ENCODE measurements at places on chromosomes 1 and 21. TPM values are rescaled to one million over a fixed set of nuclear protein-coding genes. Genes with fewer than 3 reads are reported as not detected.

The MYOCOS gene
- total RNA-seq: not detected

DNA sequence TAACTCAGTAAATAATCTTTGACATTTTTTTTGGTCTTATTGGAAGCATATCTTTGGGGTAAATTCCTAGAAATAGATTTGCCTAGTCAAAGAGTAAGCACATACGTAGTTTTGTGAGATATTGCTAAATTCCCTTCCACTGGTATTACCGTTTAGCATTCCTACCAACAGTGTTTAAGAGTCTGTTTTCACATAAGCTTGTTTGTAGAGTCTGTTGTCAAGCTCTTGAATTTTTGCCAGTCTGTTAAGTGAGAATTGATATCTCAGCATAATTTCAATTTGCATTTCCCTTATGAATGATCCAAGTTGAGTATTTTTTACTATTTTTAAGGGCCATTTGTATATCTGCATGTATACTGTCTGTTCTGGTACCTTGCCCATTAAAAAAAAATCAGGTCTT is 37.0 kb upstream of the MPC2 start:
- no peak for DNase-seq

DNA sequence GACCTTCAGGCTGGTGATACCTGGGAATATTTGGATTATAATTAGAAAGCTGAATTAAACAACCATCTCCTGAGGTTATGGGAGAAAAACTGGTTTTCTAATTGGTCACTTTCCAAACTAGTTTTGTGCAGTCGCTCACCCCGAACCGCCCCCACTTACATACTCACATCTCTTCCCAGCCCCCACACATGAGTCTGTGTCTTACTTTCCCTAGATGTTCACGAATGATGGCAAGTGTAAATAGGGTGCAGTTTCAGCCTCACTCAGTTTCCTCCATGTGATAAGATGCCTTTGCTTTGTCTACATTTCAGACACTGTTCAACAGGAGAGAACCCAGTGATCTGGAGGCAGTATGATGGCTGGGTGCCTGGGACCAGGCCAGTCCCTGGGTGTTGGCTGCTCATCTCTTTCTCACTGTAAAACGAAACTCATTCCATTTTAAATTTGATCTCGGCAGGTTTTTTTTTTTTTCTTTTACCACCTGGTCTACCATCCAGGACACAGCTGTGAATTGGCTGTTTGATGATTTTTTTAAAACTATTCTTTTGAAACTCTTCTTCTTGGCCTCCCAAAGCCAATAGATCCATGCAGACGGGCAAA is 164.3 kb upstream of the RAB4A start:
- DNase-seq: no peak

DNA sequence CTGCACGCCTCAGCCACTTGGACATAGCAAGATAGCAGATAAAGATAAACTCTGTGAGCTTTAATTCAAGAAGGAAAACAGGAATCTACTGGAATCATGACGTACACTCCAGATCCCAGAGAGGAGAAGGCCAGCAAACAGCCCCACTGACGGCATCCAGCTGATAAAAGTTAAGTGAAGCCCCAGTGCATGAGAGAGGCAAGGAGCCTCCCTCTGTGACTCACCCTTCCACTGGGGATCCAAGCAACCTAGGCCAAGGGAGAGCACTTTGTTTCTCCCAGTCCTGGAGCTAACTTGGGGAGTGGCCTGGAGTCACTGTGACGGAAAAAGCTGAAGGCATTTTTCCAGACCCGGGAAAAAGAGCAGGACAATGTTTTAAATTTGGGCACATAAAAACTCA is 270.0 kb downstream of the AKT3 start:
- DNase-seq: peak; percentile 23

The UBL4B gene
- not detected for total RNA-seq

The BTBD19 gene
- 4.2 TPM for total RNA-seq

DNA sequence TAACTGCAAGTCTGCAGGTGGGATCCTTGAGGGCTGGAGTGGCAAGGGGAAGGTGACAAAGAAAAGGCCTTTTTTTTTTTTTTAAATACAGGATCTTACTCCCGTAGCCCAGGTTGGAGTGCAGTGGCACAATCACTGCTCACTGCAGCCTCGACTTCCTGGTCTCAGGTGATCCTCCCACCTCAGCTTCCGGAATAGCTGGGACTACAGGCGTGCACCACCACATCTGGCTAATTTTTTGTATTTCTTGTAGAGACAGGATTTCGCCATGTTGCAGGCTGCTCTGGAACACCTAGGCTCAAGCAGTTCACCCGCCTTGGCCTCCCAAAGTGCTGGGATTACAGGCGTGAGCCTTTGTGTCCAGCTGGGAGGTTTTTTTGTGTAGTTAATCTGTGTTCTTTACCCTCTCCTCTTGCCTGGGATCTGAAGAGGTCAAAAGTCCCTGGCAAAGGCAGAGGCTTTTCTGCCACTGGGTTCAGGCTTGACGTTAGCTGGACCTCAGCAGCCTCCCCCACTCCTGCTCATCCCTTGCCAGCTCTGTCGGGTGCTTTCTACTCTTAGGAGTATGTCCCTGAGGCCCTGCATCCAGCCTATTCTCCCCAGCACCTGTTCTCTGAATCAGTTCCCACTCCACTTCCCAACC is 5.2 kb downstream of the IL6R start:
- DNase-seq: no peak

GRCh38 chr1:219587801-219588561 is 24.9 kb downstream of the ZC3H11B start:
- DNase-seq: peak; percentile 6

The TCHHL1 gene
- total RNA-seq: not detected

DNA sequence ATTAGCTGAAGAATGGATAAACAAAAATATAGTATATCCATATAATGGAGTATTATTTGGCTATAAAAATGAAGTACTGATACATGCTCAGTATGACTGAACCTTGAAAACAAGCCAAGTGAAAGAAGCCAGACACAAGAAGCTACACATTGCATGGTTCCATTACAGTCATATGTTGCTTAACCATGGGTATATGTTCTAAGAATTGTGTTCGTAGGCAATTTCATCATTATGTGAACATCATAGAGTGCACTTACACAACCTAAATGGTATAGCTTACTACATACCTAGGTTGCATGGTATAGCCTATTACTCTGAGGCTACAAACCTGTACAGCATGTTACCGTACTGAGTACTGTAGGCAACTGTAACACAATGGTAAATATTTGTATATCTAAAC is 28.6 kb upstream of the FCAMR start:
- DNase-seq: no peak

The SPRR2B gene
- total RNA-seq: not detected

The ZNF684 gene
- 9.7 TPM for total RNA-seq

DNA sequence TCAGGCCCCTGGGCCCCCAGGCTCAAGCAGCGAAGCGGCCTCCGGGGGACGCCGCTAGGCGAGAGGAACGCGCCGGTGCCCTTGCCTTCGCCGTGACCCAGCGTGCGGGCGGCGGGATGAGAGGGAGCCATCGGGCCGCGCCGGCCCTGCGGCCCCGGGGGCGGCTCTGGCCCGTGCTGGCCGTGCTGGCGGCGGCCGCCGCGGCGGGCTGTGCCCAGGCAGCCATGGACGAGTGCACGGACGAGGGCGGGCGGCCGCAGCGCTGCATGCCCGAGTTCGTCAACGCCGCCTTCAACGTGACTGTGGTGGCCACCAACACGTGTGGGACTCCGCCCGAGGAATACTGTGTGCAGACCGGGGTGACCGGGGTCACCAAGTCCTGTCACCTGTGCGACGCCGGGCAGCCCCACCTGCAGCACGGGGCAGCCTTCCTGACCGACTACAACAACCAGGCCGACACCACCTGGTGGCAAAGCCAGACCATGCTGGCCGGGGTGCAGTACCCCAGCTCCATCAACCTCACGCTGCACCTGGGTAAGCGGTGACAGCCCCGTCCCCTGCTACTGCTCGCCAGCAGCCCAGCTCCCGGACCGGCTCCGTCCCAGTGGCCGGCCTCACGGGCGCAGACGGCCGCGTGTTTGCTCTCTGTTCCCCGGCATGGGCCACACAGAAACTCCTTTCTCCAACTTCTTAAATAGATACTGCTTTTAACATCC is 539 bp downstream of the LAMC1 start:
- DNase-seq: peak; percentile 42

The RIIAD1 gene
- not detected for total RNA-seq

The ACTL8 gene
- total RNA-seq: 0.48 TPM

The FABP3 gene
- 6.6 TPM for total RNA-seq

DNA sequence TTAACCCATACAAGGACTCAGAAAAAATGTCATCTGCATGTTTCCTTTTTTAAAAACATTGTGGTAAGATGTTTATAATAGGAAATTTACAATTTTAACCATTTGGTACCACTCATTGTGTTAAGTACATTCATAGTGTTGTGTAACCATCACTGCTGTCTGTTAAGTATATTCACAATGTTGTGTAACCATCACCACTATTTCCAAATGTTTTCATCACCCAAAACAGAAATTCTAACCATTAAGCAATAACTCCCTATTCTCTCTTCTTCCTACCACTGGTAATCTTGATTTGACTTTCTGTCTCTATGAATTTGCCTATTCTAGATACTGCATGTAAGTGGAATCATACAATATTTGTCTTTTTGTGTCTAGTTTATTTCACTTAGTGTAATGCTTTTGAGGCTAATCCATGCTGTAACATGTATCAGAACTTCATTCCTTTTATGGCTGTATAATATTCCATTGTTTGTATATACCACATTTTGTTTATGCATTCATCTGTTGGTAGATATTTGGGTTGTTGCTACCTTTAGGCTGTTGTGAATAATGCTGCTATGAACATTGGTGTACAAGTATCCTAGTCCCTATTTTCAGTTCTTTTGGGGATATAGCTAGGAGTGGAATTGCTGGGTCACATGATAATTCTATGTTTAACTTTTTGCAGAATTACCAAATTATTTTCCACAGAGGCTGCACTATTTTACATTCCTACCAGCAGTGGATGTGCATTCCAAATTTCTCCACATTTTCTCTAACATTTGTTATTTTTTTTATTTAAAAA is 14.1 kb downstream of the HIPK1 start:
- no peak for DNase-seq

The SPATA1 gene
- 2.6 TPM for total RNA-seq

DNA sequence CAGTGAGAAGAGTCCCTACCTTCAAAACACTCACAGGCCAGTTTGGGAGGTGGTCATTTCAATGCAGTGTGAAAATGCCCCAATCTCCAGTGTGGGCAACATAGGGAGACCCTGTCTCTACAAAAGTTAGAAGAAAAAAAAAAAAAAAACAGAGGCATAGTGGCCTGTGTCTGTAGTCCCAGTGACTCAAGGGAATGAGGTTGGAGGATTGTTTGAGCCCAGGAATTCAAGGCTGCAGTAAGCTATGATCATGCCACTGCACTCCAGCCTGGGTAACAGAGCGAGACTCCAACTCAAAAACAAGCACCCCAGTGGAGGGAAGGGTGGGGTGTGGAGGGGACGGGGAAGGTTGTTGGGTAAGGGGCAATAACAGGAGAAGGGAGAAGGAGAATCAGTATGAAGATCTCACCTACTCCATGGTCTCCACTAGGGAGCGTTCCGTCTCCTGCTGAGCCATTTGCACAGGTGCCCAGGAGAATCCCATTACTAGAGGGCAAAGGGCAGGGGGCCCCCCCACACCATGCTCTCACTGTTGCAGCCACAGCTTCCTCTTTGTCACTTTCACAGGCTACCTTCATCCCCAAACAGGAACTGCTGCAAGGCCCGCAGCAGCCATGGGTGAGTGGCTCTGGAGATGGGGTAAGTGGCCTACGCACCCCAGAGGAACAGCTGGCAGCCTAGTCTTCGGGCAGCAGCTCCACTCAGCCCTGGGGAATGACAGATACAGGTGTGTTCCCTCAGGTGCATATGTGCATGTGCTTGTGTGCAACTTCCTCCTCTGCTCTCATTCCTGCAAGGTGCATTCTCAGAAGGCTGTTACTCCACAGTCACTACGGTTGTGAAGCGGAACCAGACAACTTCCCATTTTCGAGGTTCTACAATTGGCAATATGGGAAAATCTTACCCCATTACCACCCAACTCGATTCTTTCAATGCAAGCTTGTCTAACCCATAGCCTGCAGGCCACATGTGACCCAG is 87.9 kb upstream of the LYST start:
- no peak for DNase-seq

The CELF3 gene
- total RNA-seq: not detected

DNA sequence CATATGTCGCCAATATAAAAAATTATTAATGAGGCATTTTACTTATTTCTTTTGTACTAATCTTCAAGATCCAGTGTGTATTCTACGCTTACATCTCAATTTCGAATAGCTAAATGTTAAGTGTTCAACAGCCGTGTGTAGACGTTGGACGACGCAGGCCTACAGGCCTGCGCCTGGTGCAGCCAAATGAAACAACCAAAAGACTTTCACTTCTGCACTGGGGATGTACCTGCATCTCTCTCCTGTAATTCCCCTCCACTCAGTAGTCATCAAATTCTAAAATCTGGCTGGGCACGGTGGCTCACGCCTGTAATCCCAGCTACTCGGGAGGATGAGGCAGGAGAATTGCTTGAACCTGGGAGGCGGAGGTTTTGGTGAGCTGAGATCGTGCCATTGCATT is 76.8 kb upstream of the HNRNPU start:
- DNase-seq: no peak

The LMX1A gene
- not detected for total RNA-seq

GRCh38 chr1:61568460-61569302 is 156.3 kb downstream of the TM2D1 start:
- no peak for DNase-seq

The LIPI gene
- not detected for total RNA-seq

DNA sequence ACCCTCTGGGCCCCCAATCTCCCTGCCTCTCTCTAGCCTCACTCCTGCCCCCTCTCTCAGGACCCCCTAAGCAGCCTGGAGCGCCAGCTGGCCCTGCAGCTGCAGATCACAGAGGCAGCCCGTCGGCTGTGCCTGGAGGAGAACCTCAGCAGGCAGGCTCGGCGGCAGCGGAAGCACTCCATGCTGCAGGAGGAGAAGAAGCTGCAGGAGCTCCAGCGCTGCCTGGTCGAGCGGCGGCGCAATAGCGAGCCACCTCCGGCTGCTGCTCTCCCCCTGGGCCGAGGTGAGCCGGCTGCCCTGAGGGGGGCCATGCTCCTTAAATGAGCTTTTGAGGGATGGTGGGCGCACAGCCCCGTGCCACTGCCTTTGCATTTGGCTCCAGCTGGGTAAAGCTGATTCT is 6.2 kb downstream of the INAVA start:
- no peak for DNase-seq

- no peak for DNase-seq
Measured at GRCh38 chr1:181858135-181858534, 203.4 kb downstream of the ZNF648 start.

DNA sequence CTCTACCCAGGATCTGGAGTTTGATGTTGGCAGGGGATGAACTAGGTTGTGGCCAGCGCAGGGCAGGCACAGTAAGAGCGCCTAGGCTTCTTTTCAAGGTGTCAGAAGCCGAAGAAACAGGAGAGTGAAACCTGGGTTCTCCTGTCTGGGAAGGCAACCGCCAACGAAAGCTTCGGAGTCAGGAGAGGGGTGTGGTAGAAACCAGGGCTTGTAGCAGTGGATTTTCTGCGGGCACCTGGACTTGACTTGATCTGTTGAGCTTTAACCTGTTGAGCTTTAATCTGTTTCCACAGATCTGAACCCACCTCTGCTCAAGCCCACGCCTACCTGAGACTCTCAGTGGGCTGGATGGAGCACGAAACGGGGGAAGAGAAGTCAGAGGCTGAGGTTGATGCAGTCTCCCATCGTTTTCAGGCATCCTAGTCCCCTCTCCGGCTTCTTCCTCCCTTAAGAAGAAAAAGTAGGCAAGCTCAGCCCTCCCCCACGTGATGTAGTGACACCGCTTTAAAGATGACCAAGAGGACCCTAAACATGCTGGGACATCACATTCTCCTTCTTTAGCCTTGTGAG is 9.3 kb downstream of the HLX start:
- DNase-seq: no peak

The LCE2A gene
- not detected for total RNA-seq

The MMP23B gene
- 0.24 TPM for total RNA-seq

The EMC1 gene
- total RNA-seq: 68.7 TPM
